ENCODE measurements at places on chromosomes 5 and 9. TPM values are rescaled to one million over a fixed set of nuclear protein-coding genes. Genes with fewer than 3 reads are reported as not detected.

ADGRD2 gene
- not detected for polyA plus RNA-seq

CANX gene
- polyA plus RNA-seq = 132 TPM

SPINK7 gene
- polyA plus RNA-seq = not detected

VPS13A gene
- polyA plus RNA-seq = 3.7 TPM

SLU7 gene
- 34.4 TPM for polyA plus RNA-seq

GLE1 gene
- 19.4 TPM for polyA plus RNA-seq

STKLD1 gene
- 3.1 TPM for polyA plus RNA-seq

STK32A gene
- 2.2 TPM for polyA plus RNA-seq

DOK3 gene
- 22.0 TPM for polyA plus RNA-seq
